ENCODE measurements at places on chromosomes 12 and 14.

DNA sequence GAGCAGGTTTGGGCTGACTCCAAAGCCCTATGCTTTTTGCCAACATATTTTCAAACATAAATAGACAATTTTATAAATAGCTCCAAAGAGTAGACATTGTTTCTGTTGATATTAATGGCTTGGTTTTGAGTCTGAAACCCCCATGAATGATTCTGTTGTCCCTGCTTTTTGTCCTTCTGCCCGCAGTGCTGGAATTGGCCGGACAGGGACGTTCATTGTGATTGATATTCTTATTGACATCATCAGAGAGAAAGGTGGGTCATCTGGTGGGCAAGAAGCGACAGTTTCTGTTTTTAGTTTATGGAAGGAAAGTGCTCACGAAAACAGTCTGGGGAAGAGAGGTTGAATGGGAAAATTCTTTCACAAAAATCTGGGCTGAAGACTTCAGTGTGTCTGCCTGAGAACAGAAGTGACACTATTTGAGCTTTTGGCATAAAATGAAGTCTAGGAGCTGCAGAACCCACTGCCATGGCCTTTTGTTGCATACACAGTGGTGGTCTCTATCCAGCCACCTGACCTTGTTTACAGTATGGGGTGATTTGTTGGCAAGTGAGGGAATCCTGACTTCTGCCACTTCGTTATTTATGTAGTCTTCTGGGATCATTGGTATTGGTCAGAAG, 69.6 kb downstream of the PTPN11 start:
- DNase-seq = no peak

DNA sequence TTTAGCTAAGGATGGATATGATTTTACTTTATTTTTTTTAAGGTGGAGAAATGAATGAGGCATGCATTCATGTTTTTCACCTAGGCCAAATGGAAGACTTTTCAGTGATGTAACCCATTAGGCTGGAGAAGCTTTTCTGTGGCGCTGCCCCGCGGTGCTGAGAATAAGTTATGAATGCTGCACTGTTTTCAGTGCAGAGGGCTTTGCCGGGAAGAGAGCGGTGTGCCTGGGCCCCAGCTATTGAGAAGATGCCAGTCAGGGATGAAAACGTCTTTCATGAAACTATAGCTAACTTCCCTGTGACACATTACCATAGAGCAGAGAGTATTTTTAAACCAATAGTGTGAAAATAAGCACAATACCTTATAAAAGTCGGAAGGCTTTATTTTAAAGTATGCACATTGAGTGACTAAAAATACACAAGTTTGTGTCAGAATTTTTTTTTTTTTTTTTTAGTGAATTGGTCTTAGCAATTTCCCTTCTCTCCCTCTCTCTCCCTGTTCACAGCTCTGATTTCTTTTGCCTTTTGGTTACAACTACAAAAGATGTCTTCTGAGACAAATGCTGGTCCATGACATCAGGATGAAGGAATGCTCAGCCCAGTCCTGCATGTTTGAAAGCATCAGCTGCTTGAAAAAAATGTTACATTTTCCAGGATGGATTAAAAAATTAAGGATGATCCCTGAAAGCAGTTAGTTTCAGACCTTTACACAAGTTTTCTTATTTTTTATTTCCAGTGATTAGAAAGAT, 48.3 kb downstream of the NPAS3 start:
- no peak for DNase-seq

DNA sequence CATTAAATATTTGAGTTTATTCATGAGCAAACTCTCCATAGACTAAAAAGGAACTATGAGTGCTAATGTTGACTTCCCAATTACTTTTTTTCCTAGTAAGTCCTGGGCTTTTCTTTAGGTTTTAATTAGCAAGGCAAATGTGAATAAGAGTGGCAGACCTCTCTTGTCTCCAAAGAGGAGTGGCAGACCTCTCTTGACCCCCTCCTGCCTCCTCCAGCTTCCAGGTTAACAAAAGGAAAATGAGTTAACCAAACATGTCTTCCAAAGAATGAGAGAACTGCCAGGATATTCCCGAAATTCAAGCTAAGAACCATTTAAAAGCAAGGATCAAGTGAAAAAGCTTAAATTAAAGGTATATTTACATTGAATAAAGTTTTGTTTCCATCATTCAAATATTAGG, 253.2 kb downstream of the MDGA2 start:
- DNase-seq = no peak

GRCh38 chr14:89690139-89690538, 264.4 kb downstream of the EFCAB11 start:
- DNase-seq = no peak

GRCh38 chr12:110134691-110135411, 10.7 kb downstream of the IFT81 start:
- no peak for DNase-seq

- DNase-seq = no peak
Measured at GRCh38 chr12:65560286-65560685, 264.0 kb upstream of the HMGA2 start.

DNA sequence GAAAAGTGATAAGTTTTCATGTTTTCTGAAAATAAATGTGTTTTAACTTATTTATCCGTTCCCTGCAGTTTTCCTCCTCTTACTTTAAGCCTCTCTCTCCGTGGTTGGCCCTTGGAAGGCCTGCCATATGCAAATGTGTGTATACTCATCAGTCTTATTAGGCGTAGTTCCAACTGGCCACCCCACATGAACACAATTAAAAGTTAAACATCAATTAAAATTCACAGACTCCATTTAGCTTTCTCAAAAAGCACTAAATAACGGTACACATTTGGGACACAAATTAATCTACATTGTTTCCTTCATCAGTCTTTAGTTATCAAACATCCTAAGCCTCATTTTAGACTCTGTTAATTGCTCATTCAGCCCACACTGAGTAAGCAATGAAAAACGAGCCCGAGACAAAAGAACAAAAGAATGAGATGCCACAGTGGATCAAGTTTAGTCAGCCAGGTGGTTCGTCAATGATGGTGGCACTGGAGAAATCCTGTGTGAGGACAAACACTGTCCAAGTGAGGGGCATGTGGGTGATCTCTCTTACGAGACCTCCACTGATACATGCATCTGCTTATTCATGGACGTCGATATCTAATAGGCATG, 76.0 kb upstream of the TMCC3 start:
- no peak for DNase-seq

- DNase-seq = no peak
Measured at GRCh38 chr12:109720857-109721189, 7.2 kb downstream of the FAM222A start.

DNA sequence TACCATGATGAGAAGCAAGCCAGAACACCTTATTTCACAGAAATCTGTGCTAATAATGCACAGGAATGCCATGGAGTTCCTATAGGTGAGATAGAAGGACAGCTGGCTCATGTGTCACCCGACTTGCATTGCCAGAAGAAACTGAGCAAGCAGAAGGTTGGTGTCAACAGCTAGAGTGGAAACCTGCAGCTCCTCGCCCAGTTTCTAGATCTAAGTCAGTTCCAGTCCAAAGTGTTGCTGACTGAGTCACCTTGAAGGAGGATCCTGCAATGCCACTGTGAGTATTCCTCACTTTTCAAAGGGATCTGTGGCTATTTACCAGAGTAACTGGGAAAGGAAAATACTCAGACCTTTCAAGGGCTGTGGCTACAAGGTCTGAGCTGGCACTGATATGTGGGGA, 17.1 kb downstream of the CDKL1 start:
- DNase-seq = peak; percentile 13

- no peak for DNase-seq
Measured at GRCh38 chr12:99453836-99454538, 193.6 kb upstream of the GARIN6 start.

Measured in colonic mucosa (tissue), 4 donors.